Melanocyte of skin (primary cell): ENCODE measurements at places on chromosomes 5 and 9. TPM values are rescaled to one million over a fixed set of nuclear protein-coding genes. Genes with fewer than 3 reads are reported as not detected.

The FLT4 gene
- total RNA-seq, result under 0.01 TPM in 1 of 2 replicates, not detected in the other

The MAN1B1 gene
- total RNA-seq, result 44.3 and 53.2 TPM in 2 replicates

The CDKN2B gene
- total RNA-seq, result 3.4 and 16.4 TPM in 2 replicates

The RABGAP1 gene
- total RNA-seq, result 36.5 and 47.3 TPM in 2 replicates

The TARS1 gene
- total RNA-seq, result 158 and 201 TPM in 2 replicates

The AGXT2 gene
- total RNA-seq, result not detected in 2 replicates

The DUSP1 gene
- total RNA-seq, result 11.7 and 12.4 TPM in 2 replicates

The PTGDS gene
- not detected in 2 replicates for total RNA-seq

The CDK9 gene
- 42.6 and 44.3 TPM in 2 replicates for total RNA-seq

The BRINP1 gene
- not detected in 2 replicates for total RNA-seq

The CCNO gene
- total RNA-seq, result 1.5 TPM in 1 of 2 replicates, not detected in the other

The ZFP37 gene
- 0.33 and 0.62 TPM in 2 replicates for total RNA-seq

The FOXD4 gene
- total RNA-seq, result under 0.01 TPM in 1 of 2 replicates, not detected in the other

The SMIM33 gene
- under 0.01 TPM in 1 of 2 replicates, not detected in the other for total RNA-seq

The CDKN2A gene
- 11.7 and 27.6 TPM in 2 replicates for total RNA-seq

The PALM2AKAP2 gene
- total RNA-seq, result 0.46 and 0.67 TPM in 2 replicates

The NUTM2G gene
- total RNA-seq, result not detected in 2 replicates

The SPINK5 gene
- not detected in 2 replicates for total RNA-seq

The PCDHB14 gene
- under 0.01 TPM in 2 replicates for total RNA-seq

The ACOT12 gene
- total RNA-seq, result 1.1 TPM in 1 of 2 replicates, not detected in the other

The DOCK8 gene
- total RNA-seq, result 10.0 and 13.3 TPM in 2 replicates

The FOXI1 gene
- total RNA-seq, result not detected in 2 replicates

The UBE2R2 gene
- total RNA-seq, result 20.5 and 20.6 TPM in 2 replicates
